GM13977 (cell line): ENCODE measurements at places on chromosomes 6 and 20.

DNA sequence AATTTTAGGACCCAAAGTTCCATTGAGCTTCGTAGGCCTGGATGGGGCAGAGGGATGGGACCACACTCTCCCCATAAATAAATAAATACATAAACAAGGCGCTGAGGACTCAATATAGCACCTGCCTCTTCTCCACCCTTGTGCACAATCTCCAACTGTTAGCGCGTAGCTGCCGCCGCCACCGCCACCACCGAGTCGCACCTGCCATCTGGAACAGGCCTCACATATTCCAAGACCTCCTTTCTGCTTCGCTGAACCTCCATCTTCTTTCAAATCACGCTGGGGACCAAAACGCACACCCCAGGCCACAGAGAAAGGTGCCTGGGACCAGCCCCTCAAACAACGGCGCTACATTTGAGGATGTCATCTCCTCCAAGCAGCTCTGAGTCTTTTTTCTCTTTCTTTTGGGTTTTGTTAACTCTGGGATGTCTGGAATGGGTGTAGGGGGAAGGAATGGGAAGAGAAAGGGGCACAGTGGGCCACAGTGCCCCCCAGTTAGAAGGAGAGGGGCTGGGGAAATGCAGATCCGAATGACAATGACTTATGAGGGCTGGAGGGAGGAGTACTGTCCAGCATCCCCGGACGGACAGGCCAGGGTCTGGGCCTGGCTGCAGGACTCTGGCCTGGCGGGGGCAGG lies 49.7 kb downstream of the NOL4L start:
- no peak for DNase-seq

DNA sequence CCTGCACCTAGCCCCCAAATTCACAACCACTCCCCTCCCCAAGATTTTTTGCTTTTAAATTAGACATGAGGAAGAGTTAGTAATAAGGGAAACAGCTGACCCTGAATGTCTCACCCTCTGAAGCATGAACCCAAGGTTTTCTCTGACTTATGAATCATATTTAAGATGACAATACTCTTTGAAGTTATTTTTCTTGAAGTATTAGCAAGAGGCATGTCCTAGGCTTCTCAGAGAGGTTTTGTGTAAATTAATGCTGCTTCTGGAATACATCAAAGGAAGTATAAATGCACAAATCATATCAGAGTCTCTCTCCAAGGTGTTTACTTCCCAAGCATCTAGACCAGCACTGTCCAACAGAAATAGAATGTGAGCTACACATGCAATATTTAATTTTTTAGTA lies 408.1 kb upstream of the MARCKS start:
- no peak for DNase-seq

GRCh38 chr6:170269846-170270541 lies 20.9 kb downstream of the DLL1 start:
- no peak for DNase-seq

DNA sequence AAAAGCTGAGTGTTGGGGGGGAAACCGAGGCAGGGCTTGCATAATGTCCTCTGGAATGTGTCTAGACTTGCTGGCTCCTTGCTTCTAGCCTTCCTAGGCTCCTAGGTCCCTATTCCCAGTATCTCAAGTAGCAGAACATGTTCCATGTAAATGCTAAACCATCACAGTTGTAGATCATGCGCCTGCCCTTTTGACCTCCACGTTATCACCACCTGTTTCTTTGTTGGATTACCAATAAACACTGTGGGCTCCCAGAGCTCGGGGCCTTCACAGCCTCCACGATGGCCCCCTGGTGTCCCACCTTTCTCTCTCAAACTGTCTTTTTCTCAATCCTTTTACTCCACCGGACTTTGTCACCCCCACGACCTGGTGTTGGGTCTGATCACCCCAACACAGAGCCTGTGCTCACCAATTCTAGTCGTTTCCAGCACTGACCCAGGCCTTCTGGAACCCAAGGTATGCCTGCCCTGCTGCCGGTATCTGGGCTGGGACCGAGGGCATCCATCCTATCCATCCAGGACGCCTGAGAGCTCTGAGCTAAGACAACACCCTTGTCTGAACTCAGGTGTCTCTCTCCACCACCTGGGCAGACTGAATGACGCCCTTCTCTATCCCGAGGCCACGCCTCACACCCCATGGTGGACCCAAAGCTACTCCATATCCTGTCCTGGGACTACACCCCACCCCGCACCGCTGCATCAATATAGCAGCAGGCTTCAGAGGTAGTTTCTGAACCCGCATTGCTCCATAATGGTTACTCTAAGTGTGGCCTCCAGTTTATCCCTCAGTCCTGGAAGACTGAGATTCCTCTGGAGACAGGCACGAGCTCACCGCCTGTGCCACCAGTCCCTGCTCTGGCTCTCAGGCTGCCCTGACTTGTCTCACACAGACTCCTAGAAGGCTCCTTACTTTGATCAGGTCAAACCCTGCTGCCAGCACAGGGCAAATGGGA lies 9.3 kb upstream of the PRR18 start:
- DNase-seq, result no peak

DNA sequence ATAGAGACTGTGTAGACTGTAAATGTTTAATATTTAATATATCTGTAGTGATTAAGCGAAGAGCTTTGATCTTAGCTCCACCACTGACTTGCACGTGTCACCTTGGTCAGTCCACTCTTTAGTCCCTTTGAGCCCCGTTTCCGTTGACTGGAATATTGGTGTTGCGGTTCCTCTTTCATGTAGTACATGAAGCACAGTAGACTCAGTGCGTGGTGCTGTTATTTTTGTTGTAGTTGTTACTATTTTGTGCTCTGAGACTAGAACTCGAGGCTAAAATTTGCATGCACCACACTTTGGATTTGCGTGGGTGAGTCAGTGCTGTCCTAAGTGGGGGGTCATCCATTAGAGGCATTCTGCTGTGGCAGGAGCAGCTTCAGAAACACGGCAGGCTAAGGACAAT lies 291.4 kb downstream of the QKI start:
- DNase-seq, result no peak

- no peak for DNase-seq
Observed at GRCh38 chr6:129146902-129147301, 264.0 kb downstream of the LAMA2 start.

DNA sequence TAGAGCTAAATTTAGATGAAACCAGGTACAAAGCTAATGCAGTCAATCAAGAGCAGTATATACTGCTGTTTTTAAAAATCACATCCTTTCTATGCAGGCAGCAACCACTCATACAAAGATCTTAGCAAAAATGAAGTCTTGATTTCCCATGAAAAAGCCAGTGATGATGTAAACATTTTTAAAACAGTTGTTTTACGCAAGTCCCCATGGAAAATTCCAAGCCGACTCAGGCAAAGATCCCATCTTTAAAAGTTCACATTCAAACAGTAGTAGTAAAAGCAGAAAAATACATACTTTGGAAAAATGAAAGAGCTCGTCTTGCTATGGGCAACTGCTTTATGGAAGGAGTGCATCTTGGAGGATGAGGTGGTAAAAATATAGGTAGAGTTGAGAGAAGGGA lies 84.0 kb downstream of the RCAN2 start:
- DNase-seq, result no peak

GRCh38 chr6:169589699-169590257 lies 112.1 kb downstream of the WDR27 start:
- DNase-seq, result no peak
